NCI-H82 (cell line): ENCODE measurements at places on chromosomes 1 and 21.
A peak's percentile ranks its signal among the peaks of the same experiment; 100 is the strongest.

- DNase-seq = no peak
These were observed 113.1 kb downstream of the FGGY start for GRCh38 chr1:59409986-59410385.

DNA sequence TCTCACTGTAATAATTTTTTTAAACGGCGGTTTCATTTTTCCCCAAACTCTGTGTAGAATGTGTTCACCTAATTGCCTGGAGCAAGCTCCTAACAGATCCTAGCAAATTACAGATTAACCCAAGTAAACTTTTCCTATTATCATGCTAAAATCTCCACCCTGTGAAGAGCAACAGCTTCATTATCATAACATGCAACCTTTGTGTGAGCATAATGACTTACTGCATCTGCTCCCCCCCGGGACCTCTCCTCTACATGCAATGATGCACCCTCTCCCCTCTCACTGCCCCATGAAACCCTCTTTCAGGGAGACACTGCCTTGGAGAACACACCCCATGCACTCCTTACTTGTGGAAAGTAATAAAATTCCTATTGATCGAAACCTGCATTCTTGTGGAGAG lies 717.0 kb upstream of the TMPRSS15 start:
- no peak for DNase-seq

GRCh38 chr21:39108291-39109162 lies 74.7 kb downstream of the PSMG1 start:
- no peak for DNase-seq

DNA sequence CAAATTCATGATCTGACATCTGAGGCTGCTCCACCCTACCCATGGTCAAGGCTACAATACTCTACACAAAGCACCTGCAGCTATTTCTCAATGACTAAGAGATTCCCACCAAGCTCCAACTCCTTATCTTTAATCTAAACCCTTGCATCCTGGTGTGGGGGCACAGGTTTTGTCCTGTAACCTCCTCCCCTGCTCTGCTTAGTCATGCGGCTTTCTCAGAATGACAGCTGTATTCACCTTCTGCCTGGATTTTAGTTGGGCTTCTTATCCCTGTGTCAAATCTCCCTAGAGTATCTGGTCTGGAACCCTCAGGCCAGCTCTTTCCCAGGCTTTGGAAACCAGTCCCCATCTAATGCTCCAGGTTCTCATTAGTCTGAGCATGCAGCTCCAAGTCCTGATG lies 159.0 kb downstream of the BARHL2 start:
- DNase-seq = peak; percentile 92

DNA sequence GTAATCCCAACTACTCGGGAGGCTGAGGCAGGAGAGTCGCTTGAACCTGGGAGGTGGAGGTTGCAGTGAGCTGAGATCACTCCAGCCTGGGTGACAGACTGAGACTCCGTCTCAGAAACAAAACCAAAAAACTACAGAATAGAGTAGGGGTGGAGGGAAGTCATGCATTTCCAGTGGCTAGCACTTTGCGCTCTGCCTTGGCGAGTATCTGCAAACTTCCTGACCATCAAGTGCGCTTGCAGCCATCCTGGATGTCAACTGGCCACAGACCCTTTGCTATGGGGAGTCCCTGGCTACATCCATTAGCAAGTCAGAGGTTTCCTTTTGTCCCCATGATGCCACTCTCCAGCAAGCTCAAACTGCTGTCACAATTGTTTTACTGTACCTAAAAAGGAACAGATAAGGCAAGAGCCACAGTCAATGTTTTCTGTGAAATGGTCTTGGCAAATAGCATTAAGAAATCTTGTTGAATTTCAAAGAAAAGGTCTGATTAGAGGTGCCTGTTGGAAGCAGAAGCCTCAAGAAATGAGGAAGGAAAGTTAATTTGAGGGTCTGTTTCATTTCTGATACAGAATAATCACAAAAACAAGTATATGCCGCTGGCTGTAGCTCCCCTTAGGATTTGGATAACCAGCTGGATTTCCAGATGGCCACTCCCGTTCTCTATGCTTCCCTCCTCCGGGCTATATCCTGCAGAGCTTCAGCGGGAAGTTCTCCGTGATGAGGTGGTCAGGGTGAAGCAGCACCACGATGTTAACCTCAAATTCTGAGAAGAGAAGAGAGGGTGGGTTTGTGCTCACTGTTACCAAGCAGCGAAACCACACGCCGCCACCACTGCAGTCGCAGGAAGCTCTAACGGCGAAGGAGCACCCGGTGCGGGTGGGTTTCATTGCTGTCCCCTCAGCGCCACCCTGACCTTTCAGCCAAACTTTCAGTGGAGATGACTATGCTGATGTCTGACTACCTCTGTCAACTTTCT lies 42.0 kb downstream of the VPS26C start:
- DNase-seq = no peak

GRCh38 chr1:202844259-202844658 lies 33.5 kb downstream of the PCAT6 start:
- DNase-seq = no peak

DNA sequence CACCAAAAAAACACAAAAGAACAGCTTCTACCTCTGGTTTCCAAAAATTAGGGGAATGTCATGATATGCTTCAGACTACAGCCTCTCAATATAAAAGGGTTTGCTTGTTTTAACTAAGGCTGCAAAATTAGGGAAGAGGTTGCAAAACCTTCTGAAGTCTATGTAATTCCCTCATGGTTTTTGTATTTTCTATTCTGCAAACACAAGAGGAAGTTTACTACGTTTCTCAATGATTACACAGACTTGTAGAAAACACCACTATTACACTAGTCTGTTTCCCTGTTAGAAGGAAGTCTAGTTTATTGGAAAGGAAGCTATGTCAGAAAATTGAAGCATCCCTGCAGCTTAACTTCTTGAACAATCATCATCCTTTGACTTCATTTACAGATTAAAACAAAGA lies 229.7 kb upstream of the FMN2 start:
- DNase-seq = no peak

DNA sequence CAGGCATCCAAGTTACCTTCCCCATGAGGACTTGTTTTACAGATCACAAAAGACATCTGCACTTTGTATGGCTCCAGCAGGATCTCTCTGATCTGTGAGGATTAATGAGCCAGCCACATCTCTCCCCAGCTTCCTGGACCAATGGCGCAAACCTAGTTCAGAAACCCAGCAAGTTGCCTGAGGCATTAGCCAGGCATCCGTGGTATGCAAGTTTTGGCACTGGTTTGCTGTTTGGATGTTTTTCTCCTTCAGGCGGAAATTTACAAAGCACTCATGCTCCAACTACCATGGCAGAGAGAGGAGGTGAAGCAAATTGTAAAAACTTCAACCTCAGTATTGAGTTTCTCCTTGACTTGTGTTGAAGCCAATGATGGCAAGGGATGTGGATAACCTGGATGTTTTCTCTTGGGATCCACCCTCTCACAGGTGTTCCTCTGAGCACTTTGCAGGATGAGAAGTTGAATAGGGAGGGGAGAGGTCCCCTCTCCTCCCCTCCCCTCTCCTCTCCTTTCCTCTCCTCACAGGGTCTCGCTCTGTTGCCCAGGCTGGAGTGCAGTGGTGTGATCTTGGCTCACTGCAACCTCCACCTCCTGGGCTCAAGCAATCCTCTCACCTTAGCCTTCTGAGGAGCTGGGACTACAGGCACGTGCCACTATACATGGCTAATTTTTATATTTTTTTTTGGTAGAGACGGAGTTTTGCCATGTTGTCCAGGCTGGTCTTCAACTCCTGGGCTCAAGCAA lies 25.6 kb upstream of the ENO1 start:
- no peak for DNase-seq

DNA sequence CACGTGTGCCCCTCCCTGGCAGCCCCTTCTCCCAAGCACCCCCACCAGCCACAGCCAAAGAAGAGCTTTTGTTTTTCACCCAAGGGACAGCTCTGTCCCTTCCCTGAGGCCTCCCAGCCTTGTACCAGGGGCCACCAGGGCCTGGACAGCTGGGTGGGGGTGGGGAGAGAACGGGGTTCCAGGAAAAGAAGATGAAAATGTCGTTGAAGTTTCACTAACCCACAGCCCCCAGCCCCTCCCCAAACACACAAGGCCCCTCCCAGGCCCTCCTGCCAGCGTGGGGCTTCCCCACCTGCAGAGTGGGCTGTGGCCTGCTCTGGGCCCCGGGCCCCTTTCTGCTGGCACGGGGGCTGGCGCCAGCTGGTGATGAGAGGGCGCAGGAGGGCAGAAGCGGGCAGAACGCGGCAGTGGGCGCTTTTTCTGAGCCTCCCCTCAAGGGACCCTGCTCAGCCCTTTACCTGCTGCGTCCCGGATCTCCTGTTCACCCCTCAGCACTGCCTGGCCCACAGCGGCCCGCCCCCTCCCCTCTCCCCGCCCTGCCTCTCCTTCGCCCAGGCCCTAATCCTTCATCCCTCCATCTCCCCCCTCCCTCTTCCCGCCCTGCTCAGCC lies 5.5 kb upstream of the ANKRD65 start:
- no peak for DNase-seq

DNA sequence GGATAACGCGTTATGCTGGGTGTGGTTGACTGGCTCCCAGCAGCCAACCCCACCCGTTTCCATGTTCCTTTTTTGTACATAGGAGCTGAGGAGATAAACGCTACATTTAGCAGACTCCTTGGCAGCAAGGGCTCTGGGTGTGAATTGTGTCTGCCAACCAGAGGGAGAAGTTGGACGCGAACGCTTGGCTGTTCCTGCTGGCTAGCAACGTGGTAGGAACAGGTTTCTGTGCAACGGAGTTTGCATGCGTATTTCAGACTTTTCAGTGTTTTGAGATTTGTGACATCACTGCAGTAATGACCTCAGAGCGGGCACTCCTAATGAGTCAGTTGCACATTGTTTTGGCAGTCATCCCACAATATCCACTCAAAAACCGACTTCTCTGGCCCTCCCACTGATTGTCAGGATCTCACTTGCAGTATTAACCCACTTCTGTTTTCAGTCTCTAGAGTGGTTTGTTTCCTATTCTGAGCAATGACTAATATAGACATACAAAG lies 98.7 kb upstream of the RGS1 start:
- DNase-seq = no peak

DNA sequence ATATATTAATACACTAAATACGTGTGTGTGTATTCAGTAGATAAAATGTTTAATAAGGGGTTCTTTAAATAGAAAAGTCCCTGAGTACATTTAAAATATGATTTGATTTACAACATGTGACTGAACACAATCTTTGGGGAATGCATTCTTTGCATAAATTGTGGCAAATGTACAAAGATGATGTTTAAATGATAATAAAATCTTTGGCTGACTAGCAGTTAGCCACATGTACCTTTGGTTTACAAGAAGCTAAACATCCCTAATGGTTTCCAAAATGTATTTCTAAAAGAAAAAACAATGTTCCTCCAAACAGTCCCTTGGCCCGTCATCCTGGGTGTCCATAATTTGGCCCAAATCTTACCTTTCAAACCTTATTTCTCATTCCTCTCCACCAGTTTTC lies 106.4 kb upstream of the MARK1 start:
- DNase-seq = no peak

DNA sequence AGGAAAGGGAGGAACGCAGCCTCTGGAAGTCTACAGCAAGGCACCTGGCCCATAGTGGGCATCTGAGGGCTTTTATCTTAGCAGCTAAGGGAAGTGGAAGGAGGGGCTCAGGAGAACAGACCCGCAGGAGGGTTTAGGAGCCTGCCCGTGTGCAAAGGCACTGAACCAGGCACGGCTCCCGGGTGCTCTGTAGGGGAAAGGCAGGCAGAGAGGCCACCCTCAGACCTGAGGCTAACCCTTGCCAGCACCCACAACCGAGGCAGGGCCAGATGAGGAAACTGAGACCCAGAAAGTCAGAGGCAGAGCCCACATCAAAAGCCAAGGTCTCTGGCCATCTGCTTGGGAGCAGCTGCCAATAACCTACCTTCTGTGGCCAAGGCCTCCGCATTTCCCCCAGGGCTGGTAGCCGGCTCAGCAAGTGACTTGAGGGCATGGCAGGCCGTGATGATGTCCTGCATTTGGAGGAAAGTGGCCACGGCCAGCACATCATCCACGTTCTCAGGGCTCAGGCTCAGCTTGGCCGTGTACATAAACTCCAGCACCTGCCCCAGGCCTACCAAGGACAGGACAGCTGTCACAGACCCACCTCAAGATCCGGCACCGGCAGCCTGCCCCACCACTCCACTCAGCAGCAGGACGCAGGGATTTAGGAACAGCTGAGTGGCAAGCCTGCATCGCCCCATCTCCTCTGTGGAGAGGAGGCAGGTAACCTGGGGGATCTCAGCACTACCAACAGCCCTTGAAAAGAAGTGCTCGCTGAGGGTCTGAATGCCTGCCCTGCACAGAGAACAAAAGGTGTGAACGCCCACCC lies 29.1 kb downstream of the ZBTB17 start:
- DNase-seq = no peak

- no peak for DNase-seq
These were observed 2.6 kb downstream of the LEFTY1 start for GRCh38 chr1:225886159-225887029.

- DNase-seq = peak; percentile 60
These were observed 9.7 kb downstream of the KLHDC8A start for GRCh38 chr1:205346956-205347574.

DNA sequence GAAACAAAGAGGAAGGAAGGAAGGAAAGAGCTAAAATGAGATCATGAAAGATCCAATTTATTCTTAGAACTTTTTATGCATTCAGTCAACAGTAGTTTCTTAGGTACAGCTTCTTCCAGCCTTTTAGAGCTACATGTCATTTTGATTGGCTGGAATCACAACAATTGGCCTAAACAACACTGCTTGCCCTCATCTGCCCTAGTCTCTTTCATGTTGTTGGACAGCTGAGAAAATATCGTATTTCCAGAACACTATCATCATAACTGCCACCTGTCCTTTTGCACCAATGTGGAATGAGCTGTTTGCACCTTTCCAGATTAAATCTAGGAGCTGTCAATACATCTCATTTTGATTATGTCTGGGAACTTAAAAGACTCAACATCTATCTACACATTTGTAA lies 161.7 kb downstream of the TGFBR3 start:
- DNase-seq = no peak

GRCh38 chr1:221310180-221310579 lies 430.9 kb downstream of the HLX start:
- DNase-seq = peak; percentile 87

DNA sequence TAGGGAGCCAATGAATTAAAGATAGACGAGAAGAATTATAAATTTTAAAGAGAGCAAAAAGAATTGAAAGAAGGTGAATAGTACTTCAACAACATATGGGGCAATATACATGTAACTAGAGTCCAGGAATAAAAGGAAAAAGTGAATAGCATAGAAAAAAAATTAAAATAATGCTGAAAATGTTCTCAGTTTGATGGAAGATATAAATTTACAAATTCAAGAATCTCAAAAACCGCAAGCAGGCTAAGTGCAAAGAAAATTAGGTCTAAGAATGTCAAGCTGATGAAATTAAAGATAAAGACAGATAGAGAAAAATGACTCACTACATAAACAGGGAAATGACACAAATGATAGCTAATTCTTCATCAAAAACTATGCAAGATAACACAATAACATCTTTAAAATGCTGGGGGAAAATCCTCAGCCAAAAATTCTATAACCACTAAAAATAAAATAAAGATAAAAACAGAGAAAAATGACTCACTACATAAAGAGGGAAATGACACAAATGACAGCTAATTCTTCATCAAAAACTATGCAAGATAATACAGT lies 326.3 kb downstream of the TBX15 start:
- no peak for DNase-seq
